ENCODE measurements at places on chromosomes 16 and 17.

DNA sequence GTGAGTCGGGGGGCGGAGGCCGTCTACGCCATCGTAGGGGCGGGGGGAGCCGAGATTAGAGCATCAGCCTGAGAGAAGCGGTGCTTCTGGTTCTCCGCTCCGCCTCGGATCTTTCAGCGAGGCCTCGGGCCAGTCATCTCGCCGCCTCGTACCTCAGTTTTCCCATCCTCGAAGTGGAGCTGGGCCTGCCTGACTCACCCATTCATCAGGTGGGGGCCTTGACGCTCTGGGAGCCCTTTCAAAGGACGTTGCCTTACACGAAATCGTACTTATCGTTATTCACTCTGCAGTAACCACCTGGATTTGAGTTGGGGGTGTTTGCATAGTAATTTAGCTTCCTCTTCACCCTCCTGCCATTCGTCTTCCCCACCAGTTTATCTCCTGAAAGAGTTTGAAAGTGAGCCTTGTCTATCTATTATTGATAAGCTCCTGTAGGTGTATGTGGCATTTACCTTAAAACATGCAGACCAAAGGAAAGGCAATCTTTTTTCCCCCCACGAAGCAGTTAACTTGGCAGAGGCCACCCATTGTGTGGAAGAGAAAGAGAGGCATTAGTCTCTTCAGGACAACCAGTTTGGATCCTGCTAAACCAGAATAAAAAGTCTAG lies 674 bp downstream of the TAF15 start:
- no peak for DNase-seq

- no peak for DNase-seq
Measured at GRCh38 chr17:39744836-39745215, 7.1 kb downstream of the GRB7 start.

DNA sequence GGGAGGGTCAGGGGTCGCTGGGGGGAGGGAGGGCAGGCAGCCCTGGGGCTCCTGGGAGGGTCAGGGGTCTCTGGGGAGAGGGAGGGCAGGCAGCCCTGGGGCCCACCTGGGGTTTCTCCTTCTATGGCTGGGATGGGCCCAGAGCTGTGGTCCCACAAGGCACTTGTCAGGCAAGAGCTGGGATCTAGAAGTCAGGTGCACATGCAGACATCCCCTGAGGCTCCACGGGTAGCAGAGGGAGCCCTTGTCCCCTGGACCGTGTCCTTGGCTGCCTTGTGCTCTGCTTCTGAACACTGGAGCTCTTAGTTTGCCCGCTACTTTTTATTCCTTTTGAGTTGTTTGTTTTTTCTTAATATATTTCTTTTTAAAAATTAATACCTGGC lies 1.8 kb downstream of the TUBB3 start:
- no peak for DNase-seq

DNA sequence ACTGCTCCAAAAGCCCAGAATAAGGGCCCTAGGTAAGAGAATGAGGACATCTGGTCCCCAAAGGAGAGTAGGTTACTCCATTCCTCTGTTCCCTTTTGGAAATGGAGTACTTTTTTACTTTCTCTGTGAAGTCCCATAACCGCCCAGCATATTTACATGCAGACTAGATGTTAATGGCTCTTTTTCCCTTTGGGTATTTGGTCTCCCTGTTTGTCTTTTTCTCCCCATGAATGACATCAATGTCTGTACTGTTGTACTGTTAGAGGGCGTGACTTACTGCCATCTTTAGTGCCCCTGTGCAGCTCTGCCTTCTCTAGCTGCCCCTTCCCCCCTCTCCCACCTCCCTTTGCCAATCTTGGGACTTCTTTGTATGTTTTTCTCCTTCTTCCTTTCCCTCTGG lies 19.0 kb downstream of the GPR179 start:
- no peak for DNase-seq

- no peak for DNase-seq
Measured at GRCh38 chr17:76004750-76005262, 4.2 kb downstream of the CDK3 start.

- no peak for DNase-seq
Measured at GRCh38 chr16:3058139-3059030, 7.1 kb upstream of the IL32 start.

DNA sequence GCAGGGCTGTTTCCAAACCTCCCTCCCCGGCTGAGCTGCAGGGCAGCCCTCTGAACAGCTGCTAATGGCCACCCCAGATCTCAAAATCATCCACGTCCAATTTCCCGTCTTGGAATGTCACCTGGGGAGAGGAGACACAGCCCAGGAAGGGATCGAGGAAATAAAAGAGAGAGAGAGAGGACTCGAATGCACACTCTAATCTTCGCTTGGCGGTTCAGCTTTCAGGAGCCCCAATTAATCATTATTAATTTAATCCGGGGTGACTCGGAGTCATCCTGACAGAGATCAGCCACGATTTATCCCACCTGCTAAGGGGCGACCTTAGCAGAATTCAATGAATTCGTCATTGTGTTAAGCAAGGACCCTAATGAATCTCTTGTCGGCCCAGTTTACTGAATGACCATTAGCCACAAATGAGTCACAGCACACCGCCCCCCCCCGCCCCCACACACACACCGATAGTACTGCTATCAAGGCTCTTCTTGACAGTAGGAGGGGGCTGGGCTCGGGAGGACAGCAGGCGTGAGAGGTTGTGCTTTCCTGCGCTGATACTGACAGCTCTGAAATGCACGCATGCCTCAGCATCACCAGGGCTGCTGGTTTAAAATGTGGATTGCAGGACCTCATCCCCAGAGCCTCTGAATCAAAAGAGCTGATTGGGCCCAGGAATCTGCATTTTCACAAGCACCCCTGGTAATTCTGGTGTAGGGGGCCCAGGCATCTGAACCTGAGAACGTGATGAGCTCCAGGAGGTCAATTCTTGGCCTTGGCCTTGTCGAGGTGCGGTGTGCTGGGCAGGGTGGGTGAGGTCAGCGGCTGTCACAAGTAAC lies 190.0 kb upstream of the CIBAR2 start:
- no peak for DNase-seq

DNA sequence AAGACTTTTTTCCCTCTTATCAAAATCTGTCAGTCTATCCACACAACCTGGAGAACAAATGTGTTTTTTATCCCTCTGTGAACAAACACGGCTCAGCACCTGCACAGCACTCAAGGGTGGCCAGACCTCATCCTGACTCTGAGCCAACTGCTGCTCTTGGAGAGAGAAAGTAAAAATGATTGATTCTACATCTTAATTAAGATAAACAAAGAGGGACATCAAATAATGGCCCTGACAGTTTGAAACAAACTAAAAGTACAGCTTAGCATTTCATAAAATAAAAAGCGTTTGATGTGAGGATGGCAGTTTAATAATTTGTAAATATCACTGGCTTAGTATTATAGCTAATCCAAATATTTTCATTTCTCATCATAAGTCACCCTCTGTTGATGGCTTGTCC lies 106.2 kb downstream of the SNX11 start:
- DNase-seq: no peak

- no peak for DNase-seq
Measured at GRCh38 chr16:81429045-81429521, 15.5 kb upstream of the CMIP start.

- peak; percentile 62 for DNase-seq
Measured at GRCh38 chr16:4505356-4506147, 29.4 kb downstream of the HMOX2 start.

GRCh38 chr17:42313773-42314566 lies 25.7 kb downstream of the STAT5A start:
- DNase-seq: no peak

- no peak for DNase-seq
Measured at GRCh38 chr16:2954656-2955381, 9.3 kb upstream of the KREMEN2 start.

DNA sequence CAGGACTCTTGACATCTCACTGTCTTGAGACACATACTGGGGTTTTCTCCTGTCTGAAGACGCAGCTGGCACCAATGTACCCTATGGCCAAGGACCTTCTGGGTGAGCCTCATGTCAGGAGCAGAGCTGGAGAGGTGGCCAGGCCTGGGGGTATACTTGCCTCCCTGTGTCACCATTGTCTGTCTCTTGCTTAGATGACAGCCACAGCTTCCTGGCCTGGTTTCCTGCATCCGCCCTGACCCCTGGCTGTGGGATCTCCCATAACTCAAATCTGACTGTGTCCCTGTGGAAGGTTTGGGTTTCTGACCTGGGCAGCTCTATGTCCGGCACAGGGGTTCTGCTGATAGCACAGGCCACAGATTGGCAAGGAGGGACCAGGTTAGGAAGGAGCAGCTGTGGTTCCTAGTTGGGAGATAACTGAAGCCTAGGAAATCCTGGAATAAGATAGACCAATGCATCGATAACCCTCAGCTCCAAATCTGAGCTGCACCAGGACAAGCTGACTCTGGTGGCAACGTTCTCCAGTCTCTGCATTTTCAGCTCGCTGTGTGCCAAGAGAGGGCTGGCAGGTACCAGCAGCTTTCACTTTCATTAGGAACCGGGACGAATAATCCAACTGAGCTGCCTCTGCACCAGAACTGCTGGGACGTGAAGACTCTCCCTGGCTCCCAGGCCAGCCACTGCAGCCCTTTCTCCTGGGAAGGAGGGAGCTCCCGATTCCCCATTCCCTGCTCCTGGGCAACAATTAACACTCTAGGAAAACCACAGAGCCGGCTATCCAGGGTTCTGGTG lies 5.0 kb downstream of the DEXI start:
- DNase-seq: no peak

GRCh38 chr16:2927010-2927646 lies 15.4 kb downstream of the FLYWCH1 start:
- DNase-seq: peak; percentile 76

DNA sequence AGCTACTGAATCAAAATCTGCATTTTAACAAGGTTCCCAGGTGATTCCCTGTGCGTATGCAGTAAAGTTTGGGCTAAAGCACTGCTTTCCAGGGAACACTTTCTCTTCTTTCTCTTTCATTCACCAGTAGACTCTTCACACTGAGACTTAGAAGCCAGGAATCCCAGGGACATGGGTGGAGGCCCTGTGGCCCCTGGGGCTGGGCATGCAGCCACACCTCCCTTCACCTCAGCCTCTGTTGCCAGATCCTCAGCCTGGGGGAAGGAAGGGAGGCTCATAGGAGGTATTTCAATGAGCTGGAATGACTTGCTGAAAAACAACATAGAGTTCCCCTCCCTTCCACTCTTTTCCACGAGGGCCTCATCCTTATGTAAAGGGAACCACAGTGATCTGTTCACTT lies 1.2 kb downstream of the G6PC3 start:
- DNase-seq: no peak

- DNase-seq: no peak
Measured at GRCh38 chr16:72508191-72508590, 336.2 kb upstream of the PMFBP1 start.

- DNase-seq: no peak
Measured at GRCh38 chr16:57471852-57472664, 9.6 kb downstream of the POLR2C start.

GRCh38 chr16:51952500-51952899 lies 594.4 kb downstream of the TOX3 start:
- DNase-seq: no peak

DNA sequence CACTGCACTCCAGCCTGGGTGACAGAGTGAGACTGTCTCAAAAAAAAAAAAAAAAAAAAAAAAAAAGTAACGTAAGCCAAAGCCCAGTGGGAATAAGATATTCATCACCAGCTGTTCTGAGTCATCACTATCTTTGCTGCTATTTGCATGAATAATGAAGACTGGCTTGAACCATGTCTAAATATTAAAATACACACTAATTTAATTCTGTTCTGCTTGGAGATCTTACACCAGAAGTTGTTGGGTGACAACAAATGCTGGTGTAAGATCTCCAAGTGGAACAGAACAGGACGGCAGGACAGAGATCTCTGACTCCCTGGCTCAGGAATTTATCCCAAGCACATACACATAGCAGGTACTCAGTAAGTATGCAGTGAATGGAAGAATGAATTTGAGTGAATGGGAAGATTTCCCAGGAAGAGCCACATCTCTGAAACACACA lies 19.6 kb downstream of the DNAH17 start:
- no peak for DNase-seq

DNA sequence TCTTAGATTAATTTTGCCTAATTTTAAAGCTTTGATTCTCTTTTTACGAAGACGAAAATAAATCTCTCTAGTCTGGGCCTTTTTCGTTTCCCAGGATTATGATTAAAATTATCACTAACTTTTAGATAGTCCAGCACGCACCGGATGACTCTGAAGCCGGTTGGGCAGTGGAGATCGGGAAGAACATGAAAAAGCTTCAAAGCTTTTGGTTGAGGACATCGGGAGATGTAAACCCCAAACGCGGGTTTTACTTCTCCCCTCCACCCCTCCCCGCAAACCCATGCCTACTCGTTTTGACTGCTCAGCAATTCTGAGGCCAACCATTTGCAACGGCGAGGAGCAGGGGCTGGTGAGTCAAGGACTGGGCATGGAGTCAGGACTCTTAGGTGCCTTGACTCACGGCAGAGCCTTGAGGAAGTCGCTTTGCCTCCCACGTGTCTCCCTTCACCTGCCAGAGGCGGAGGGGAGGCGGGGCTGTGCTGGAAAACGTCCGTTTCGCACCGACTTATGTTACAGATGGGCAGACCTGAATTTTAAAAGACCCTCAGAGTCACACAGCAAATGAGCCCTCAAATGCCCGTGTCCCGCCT lies 989 bp upstream of the DUSP14 start:
- DNase-seq: peak; percentile 41

DNA sequence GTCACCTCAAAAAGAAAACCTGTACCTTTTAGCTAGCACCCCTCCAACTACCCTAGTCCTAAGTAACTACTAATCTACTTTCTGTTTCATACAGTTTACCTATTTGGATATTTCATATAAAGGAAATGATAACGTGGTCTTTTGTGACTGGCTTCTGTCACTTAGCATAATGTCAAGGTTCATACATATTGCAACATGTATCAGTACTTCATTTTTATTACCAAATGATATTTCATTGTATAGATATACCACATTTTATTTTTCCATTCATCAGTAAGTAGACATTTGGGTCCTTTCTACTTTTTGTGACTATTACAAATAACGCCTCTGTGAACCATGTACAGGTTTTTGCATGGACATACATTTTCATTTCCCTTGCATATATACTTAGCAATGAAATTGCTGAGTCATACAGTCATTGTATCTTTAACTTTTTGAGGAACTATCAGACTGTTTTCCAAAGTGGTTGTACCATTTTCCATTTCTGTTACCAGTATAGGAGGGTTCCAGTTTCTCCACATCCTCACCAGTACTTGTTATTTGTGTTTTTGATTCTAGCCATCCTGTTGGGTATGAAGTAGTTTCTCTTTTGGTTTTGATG lies 23.7 kb downstream of the MOSMO start:
- no peak for DNase-seq

DNA sequence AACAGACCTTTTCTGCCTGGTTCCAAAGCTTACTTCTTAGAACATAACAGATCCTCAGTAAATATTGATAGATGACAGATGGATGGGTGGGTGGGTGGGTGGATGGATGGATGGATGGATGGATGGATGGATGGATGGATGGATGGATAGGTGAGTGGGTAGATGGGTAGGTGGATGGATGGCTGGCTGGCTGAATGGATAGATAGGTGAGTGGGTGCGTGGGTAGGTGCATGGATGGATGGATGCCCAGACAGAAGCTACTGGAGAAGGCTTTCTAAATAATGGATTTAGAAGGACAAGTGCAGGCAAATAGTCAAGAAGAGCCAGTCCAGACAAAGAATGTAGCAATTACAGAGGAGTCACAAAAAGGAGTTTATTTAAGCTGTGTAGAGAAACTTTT lies 19.6 kb downstream of the SCNN1G start:
- DNase-seq: no peak
